ENCODE measurements at places on chromosomes 1 and 21.

DNA sequence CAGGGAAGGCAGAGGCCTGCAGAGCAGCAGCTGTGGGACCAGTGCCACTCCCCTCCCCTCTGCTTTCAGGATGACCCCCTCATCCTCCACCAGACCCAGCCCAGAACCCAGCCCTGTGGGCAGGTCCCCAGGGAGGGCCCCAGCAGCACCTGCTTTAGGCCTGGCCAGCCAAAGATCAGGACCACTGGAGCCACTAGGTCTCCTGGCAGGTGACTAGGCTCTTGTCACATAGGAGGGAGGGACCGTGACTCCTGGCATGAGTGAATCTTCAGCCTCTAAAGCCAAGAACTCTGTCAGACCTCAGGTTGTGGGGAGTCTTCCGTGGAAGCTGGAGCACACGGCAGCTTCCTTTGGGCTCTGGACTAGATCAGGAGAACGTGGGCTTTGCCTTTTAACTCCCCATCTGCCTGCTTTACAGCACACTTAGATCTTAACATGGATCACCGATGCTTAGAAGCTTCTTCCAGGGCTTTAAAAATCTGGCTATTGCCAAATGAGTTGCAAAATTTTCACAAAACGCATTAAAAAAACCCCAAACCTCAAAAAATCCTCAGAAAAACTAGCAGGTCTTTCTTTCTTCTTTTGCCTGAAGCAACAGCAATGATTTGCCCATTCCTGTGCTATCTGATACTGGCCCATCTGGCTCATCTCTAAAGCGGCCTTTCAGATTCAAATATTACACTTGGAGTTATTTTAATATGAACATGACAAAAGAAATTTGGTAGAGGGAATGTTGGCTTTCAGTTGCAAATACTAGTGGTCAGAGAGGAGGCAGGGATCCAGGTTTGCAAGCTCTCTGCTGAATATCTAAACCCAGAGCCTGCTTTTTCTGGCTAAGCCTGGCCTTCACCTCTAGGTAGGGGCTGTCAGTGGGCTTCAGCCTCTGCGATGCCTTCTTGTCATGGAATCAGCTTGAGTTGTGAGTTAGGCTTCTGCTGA lies 235.2 kb downstream of the SDCCAG8 start:
- DNase-seq: no peak

DNA sequence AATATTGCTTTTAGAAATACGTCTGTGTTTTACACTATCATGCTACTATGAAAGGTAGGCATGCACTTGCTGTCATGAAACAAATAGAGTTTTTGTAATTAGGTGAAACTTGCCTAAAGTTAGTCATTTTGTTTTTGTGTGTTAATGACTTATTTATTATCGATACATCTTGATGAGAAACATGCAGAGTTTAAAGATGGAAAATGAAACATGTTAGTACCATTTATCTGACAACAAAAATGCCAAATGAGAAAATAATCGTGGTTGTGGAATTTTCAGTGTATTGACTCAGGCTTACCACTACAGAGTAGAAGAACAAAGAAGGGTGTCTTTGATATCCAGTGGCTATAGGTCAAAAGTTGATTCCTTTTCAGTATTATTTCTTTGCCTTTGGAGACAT lies 105.5 kb downstream of the NCAM2 start:
- DNase-seq: no peak

- DNase-seq: no peak
These were observed 78.5 kb downstream of the HLCS start for GRCh38 chr21:36887963-36888362.

DNA sequence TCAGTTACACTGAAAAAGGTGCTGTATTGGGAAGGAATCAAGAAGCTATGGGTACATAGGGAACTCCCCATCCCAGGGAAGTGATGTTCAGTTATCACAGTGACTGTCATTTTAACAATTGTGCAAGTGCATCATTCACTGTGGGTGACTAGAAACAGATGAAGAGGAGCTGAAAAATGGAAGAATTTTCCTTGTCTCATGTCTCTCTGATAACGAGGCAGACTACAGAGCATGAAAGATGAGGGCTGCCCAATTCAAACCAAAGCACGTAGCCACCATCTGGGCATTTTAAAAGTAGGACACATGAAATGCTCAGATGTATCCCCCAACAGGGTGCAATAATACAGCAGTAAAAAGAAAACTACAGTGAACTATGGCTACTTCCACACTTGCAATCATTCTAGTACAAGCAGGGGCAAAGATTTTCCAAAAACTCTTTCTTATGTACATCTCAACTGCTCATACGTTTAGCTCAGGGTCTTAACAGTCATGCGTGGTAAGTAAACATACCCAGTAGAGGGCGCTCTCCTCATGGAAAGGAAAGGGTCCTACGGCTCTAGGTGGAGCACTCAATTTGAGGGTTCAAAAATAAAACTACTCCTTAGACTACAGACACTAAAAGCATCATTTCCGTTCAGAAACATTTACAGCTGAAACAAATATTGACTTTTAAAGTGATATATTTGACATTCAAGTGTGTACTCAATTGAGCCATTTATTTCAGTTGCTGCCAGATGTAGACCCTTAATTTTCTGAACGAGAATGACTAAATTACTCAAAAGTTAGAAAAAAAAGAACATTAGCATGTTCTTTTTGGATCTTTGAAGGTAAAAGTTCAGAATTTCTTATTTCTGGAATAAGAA lies 143.2 kb downstream of the KCTD3 start:
- no peak for DNase-seq

GRCh38 chr1:112702067-112702395 lies 4.9 kb downstream of the RHOC start:
- DNase-seq: no peak

DNA sequence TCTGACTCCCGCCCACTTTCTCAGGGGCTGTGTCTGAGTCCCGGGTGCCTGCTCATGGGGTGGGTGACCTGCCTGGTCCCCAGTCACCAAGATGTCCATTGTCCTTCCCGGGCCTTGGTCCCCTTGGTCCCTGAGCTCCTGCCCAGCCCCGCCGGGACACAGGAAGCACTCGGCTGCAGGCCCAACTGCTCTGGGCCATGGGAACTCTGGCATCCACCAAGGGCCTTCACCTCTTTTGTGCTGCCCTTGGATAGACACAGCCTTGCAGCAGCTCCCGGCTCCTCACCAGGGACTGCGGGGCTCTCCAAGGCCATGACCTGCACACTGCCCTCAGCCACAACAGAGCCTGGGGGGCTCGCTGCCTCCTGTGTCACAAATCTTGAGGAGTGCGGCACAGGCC lies 22.1 kb upstream of the MX1 start:
- DNase-seq: no peak

GRCh38 chr1:185929776-185930175 lies 195.6 kb downstream of the HMCN1 start:
- no peak for DNase-seq

- no peak for DNase-seq
These were observed 191.5 kb downstream of the NFIA start for GRCh38 chr1:61273861-61274260.

DNA sequence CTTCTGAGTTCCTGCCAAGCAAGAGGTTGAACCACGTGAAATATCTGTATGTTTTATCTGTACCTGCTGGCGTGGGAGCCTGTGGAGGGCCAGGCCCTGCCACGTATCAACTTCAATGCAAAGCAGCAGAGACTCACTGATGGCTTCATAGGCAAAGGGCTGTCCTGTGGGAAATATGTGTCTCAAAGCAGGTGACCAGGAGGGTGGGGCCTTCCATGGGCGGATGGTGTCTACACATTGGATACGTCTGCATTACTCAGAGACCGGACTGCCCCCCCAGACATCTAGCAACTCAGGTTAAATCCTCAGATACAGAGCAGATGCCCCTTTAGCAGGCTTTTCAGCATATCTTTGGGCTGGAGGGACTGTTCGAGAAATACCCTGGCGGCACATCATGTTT lies 210.8 kb upstream of the C1orf174 start:
- no peak for DNase-seq

DNA sequence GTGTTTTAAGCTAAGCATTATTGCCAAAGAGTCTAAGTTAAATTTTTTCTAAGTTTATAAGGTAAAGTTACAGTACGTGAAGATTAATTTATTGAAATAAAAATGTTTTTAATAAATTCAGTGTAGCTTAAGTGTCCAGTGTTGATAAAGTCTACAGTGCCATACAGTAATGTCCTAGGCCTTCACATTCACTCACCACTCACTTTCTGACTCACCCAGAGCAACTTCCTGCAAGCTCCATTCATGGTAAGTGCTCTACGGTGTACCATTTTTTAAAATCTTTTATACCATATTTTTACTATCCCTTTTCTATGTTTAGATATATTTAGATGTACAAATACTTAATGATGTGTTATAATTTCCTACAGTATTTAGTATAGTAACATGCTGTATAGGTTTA lies 173.2 kb downstream of the CACNA1E start:
- no peak for DNase-seq

GRCh38 chr1:53511323-53511932 lies 52.2 kb downstream of the DMRTB1 start:
- no peak for DNase-seq
